Naive B cell (primary cell): ENCODE measurements at places on chromosomes 16 and 17.
A peak's percentile ranks its signal among the peaks of the same experiment; 100 is the strongest.

GRCh38 chr17:63653050-63653449 is 30.8 kb downstream of the MAP3K3 start:
- no peak overlapping the region for H3K27ac ChIP-seq
- peaks cover 13% of the 10 kb centered on the region for H3K4me1 ChIP-seq
- peaks cover 4% of the 10 kb centered on the region for H3K36me3 ChIP-seq
- DNase-seq: no peak
- H3K27me3 ChIP-seq: no peaks in the 10 kb centered on the region
- H3K4me3 ChIP-seq: no peak overlapping the region

DNA sequence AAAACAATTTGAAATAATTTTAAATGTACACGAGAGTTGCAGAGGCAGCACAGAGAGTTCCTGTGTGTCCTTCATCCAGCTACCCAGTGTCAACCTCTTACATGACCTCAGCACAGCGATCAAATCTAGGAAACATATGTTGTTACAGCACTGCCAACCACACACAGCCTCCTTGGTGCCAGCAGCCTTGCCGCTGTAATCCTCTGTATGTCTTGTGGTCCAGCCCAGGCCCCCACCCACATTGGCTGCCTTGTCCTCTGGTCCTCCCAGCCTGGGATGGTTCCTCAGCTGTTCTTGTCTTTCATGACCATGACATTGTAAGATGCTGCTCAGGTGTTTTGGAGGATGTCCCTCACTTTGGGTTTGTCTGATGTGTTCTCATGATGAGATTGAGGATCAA is 178.0 kb downstream of the RPTOR start:
- peaks cover 6% of the 10 kb centered on the region for H3K36me3 ChIP-seq
- H3K4me1 ChIP-seq: peaks cover 50% of the 10 kb centered on the region
- no peak overlapping the region for H3K27ac ChIP-seq
- DNase-seq: no peak

GRCh38 chr17:5621026-5621425 is 36.7 kb upstream of the NLRP1 start:
- H3K4me3 ChIP-seq: no peak overlapping the region
- H3K4me1 ChIP-seq: no peaks in the 10 kb centered on the region
- peaks cover 16% of the 10 kb centered on the region for H3K27me3 ChIP-seq
- DNase-seq: no peak
- H3K36me3 ChIP-seq: no peaks in the 10 kb centered on the region

GRCh38 chr16:27340654-27341053 is 26.9 kb downstream of the IL4R start:
- H3K4me3 ChIP-seq: peak overlapping the region; percentile 71
- H3K27ac ChIP-seq: peak overlapping the region; percentile 15
- no peak for DNase-seq

DNA sequence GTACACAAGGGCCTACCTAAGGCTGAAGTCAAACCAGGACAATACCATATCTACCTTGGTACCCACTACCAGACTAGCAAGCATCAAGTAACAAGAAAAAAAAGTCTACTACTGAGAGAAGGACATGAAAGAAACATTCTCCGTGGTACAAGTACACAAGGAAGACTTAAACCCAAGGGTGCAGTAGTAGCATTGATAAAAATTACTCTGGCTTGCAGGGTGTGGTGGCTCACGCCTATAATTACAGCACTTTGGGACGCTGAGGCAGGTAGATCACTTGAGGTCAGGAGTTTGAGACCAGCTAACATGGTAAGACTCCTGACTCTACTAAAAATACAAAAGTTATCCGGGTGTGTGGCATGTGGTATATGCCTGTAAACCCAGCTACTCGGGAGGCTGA is 386.5 kb upstream of the PMFBP1 start:
- H3K36me3 ChIP-seq: no peaks in the 10 kb centered on the region
- H3K27ac ChIP-seq: no peak overlapping the region
- no peak overlapping the region for H3K4me3 ChIP-seq
- DNase-seq: no peak
- no peaks in the 10 kb centered on the region for H3K27me3 ChIP-seq
